Activated naive CD4-positive, alpha-beta T cell (primary cell): ENCODE measurements at places on chromosomes 6 and 20.

- DNase-seq: no peak
Measured at GRCh38 chr20:37853823-37854375, 49.0 kb upstream of the VSTM2L start.

DNA sequence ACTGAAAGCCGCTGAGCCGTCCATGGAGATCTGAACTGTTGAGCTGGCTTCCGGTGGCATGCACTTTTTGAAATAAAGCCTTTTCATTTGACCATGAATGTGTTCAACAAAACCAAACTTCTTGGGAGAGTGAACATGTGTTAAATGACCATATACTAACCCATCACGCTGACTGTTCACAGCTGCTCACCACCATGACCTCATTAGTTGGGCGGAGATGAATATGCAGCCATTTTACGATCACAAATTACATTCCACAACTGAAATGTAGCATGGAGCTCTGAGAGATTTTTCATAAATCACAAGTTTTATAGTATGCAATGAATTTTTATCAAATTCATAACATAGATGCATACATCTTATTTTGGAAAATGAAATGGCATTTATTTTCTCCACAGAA, 4.2 kb downstream of the RAMACL start:
- no peak for DNase-seq

GRCh38 chr20:44212792-44213191, 2.2 kb upstream of the OSER1 start:
- DNase-seq: no peak

GRCh38 chr6:166472636-166473035, 89.9 kb upstream of the MPC1 start:
- DNase-seq: no peak

- DNase-seq: no peak
Measured at GRCh38 chr6:40627316-40627715, 40.2 kb upstream of the LRFN2 start.

DNA sequence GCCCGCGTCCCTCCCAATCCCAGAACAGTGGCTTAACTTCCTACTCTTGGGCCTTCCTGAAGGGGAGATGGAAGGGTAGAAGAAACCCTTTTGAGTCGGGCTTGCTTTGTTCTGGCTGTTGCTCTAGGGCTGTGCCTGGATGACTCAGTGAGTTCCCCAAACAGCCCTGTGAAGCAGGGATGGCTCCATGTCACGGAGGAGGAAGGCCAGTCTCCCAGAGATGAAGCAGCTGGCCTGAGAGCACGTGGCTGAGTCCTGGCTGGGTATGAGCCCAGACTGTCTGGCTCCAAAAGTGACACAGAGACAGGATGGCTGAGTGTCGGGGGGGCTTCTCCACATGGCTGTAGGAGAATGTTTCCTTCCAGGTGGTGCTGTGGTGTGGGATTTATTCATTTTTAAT, 4.6 kb downstream of the SYTL3 start:
- DNase-seq: no peak

DNA sequence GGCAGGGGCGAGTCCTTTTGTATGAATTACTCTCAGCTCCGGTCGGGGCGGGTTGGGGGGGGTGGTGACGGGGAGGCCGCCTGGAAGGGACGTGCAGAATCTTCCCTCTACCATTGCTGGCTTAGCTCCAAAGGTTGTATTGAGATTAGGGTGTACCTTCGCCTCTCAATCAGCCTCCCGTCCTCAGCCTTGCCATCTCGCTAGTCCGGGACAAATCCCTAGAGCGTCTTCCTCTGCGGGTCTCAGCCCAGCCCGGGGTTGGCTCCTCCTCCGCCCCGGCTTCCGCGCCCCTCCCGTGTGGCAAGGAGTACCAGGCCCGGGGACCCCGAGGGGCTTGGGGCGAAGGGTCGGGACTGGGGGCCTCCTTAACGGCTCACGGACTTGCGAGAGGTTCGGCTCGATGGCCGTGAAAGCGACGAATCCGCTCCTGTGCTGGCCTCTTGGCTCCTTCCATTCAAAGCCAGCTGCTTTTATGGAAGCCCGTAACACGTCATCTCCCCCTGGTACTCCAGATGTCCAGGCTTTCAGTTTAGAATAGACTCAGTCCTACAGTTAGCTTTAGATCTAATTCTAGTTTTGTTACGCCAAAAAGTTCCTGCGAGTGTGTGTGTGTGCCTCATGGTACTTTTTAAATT, 636 bp upstream of the EEF1A1 start:
- DNase-seq: peak; percentile 84

DNA sequence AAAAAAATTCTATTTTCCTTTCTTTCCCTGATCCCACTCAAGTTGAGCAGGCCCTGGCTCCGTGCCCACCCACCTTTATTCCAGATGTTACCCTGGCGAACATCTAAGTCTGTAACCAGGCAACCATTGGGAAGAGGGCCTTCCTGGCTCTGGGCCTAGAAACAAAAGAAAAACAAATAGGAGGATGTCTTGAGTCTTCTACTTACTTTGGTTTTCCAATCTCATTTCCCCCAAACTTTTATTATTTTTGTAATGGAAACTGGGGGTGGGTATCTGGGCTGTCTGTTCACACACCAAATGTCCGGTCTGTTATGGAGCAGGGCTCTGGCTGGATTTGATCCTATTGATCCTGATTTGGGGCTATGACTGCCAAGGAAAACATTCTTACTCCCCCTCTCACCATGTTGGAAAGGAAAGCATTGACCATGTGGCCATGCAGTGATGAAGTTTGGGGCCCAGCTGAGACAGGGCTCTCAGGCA, 744.1 kb downstream of the DHX35 start:
- no peak for DNase-seq

GRCh38 chr6:148082044-148082443, 260.6 kb upstream of the SASH1 start:
- no peak for DNase-seq

GRCh38 chr6:154166140-154166539, 127.1 kb downstream of the OPRM1 start:
- no peak for DNase-seq

- DNase-seq: no peak
Measured at GRCh38 chr6:44373787-44374186, 13.7 kb upstream of the CDC5L start.
